ENCODE measurements at places on chromosomes 12 and 14.

GRCh38 chr14:102043251-102044025 is 43.4 kb downstream of the HSP90AA1 start:
- DNase-seq: no peak

GRCh38 chr12:45615268-45615667 is 114.2 kb upstream of the ARID2 start:
- DNase-seq: no peak

DNA sequence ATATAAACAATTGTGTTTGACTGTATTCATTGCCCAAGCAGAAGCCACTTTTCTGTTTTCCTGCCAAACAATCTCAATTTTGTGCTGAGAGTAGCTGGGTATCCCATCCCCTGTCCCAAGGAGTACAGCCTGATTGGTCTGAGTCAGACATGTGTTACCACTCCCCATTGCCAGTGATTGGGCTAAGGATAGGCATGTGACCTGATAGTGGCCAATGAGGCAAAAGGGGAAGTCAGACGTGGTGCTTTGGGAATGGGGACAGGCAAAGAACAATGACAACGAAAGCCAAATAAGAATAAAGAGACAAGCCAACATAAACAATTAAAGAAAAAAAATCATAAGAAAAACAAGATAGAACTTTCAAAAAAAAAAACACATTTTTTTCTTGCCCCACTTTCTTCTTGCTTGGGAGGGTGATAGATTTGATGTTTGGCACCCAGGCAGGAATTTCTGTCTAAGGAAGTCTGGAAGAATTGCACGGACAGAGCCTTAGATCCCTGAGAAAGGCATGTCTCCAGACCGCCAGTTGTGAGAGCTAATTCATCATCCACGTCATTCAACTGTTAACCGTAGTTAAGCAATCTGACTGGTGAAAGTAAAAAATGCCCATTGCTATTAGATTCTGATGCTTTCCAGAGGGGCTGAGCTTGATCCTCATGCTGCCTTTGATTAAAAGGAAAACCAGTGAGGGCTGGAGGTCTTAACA is 626.6 kb upstream of the TMEM132C start:
- DNase-seq: no peak

GRCh38 chr12:12533238-12533829 is 29.3 kb downstream of the DUSP16 start:
- DNase-seq: no peak

DNA sequence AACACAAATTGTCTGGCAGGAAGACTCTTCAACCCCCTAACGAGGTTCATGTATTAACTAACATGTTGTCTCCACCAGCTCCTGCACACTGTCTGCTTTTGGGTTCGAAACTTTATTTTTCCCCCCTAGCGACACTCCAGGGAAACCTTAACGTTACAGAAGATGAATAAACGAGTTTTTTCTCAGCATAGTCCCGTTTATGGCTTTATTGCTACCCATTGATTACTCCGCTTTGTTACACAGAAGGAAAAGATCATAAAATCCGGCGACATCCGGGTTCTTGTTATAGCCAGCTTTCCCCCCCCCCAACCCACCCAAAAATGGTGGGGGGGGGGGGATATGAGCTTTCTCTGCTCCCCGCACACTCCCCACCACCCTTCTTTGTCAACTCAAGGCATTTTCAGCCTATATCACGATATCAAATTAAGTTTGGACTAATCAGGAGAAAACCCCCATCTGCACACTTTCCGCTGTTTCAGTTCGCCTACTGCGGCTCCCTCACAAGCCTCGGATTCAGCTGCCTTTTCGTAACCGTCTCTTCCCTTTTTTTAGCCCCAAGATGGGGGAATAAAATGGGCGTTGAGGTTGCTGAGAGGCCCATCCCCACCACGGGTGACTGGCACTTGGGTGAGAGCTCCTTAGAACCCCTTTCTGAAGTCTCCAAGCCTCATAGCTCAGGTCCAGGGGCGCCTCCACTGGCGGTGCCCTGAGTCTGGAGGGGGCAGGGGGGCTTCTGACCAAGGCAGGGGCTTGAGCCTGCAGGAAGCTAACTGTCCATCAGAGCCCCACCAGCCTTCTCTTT is 1.4 kb upstream of the HOXC6 start:
- DNase-seq: no peak

- no peak for DNase-seq
Observed at GRCh38 chr14:105011312-105011990, 9.4 kb downstream of the CDCA4 start.

DNA sequence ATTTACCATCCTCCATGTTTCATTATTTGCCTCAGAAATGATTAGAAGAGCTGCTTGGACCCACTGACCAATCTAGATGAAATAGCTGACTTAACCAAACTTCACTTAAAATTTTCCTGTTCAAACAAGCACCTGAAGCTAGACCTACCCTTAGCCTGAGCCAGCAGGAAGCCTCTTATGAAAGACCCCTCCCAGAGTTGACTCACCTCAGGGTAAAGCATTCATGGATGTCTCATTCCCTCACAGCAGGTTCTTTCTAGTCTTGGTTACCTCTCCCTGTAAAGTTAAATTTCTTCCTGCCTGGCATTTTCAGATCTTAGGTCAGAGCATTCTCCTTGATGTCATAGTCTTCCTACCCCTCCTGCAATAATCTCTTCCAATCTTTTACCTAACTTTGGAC is 1209.8 kb downstream of the FLRT2 start:
- no peak for DNase-seq

- DNase-seq: no peak
Observed at GRCh38 chr14:95046711-95047681, 110.3 kb downstream of the DICER1 start.

- no peak for DNase-seq
Observed at GRCh38 chr12:110316861-110317260, 35.8 kb downstream of the ATP2A2 start.

DNA sequence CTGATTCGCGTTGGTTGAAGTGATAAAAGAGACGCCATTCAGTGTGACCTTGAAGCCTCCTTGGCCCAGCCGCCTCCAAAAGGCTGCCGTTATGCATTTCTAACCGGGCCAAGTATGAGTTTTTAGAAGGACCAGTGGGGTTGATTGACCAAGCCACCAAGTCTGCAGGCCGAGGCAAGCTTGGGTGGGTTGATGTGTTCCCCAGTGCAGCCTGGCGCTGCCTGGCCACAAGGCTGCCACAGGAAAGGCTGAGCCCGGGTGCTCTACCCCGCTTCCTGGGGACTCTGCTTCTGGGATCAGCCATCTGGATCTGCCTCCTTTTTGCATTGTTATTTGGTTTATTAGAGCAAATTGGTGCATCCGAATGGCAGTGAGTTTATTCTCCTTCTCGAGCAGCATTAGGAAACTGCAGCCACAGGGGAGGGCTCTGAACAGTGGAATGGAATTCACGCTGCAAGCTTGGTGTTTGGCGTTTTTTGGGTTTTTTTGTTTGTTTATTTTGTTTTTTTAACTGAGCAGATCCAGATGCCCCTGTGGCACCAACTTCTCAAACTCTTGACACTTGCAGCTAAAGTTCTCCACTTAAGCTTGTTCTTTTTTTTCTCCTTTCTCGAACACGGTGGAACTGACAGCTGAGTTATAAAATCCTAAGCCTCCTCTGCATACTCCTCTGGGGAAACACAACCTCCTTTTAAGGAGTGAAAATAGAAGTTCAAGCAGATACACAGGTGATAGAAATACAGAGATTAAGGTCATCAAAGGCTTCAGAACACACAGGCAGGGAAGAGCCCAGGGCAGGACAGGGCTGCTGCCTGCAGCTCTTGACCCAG is 145.4 kb upstream of the FKBP4 start:
- no peak for DNase-seq

DNA sequence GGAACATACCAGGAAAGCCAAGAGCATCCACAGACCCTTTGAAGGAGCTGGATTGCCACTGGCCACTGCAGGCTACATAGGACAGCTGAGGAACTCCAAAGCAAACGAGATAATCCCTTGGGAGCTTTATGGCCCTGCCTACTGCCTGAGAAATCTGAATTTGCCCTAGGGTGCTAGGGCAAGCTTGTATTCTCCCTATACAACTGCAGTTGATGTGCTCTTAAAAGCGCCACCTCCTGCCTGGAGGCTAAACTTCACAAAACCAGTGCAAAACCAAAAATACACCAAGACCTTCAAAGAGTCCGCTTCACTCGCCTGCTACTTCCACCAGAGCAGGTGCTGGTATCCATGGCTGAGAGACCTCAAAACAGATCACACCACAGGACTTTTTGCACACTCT is 99.6 kb upstream of the KRR1 start:
- DNase-seq: no peak

DNA sequence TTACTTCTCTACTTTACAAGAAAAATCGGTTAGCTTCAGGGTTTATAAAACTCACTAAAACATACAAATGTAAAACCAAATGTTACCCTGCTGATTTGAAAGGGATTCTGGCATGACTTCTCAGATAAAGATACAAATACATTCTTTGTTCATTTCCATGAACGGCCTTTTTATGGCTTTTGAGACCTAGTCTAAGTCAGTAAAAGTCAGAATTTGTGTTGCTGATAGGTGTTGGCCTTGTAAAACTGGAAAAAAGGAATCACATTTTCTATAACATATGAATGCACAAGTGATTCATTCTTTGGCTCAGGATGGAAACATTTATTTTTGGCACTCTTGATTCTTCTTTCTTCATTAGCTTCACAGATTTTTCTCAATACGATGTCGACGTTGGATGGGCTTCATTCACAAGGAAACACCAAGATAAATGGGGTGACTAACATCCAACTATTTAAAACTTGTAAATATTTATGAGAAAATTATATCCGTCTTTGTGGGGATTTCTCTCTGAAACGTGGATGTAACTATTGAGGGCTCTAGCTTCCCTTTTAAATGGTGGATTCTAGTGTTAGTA is 27.0 kb upstream of the CPM start:
- DNase-seq: no peak

- DNase-seq: no peak
Observed at GRCh38 chr14:88617479-88617878, 54.6 kb downstream of the ZC3H14 start.

DNA sequence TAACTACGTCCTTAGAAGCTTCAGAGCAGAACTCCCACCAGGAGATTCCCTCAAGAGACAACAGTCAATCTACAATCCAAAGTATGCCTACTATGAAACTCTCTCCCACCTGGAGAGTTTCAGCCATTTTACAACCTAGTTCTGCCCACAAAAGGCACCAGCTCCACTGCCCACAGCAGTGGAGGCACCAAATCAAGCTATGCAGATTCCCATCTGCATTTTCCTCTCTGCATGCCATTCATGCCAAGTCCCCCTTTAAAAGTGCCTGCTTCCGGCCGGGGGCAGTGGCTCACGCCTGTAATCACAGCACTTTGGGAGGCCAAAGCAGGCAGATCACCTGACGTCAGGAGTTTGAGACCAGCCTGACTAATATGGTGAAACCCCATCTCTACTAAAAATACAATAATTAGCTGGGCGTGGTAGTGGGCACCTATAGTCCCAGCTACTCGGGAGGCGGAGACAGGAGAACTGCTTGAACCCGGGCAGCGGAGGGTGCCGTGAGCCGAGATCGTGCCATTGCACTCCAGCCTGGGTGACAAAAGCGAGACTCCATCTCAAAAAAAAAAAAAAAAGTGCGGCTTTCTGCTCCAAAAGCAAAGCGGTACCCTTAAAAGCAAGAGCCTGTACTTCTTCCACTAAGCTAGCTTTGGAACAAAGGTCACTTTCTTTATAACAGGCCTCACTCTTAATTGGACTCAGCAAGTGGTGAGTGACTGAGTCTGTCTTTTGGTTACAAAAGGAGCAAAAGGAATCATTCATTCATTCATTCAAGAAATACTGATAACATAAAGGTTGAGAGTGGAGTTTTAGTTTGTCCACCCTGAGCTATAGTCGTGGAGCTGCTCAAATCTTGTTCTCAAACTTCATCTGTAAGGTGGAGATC is 10.1 kb upstream of the DLGAP5 start:
- DNase-seq: no peak

GRCh38 chr14:89493877-89494634 is 77.0 kb upstream of the FOXN3 start:
- DNase-seq: no peak

GRCh38 chr14:71300566-71301330 is 393.5 kb downstream of the PCNX1 start:
- no peak for DNase-seq

- no peak for DNase-seq
Observed at GRCh38 chr12:5191803-5192538, 148.3 kb downstream of the KCNA5 start.

DNA sequence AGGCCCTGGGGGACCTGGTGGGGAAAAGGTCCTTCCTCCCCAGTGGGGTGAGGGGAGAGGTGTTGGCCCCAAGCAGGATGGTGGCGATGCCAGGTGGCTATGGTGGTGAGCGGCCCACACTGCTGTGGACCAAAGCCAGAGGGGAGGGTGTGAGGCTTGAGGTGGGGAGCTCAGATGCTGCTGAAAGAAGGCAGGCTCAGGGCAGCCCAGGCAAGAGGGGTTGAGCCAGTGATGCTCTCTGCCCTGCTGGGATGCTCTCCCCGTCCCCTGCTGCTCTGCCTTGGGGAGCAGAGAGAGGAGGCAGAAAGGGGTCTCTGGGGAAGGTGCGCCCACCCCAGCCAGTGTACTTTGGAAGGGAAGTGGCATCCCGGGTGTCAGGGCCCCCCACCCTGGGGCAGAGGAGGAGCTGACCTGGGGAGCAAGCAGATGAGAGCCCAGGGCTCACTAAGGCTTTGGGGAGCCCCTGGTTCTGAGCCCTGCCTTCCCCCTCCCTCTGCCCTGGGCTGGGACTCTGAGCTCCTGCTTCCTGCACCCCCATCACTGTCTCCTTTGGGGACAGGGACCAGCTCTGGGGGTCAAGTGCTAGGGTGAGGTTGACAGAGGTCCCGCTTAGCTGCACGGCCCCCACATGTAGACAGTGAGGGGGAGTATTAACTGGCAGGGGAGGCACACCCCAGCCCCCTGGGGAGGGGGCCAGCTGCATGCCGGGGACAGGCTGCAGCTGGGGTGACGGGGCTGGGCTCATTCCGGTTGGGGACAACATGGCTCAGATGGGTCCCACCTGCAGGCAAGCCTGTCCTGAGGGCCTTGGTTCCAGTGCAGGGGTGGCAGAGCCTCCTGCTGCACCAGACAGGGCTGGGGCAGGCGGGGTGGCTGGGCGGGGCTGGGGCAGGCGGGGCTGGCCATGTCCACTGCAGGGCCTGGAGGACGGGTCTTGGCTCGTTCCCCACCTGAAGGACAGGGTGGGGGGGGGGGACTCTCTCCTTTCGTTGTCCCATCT is 124.4 kb downstream of the KIF26A start:
- no peak for DNase-seq

DNA sequence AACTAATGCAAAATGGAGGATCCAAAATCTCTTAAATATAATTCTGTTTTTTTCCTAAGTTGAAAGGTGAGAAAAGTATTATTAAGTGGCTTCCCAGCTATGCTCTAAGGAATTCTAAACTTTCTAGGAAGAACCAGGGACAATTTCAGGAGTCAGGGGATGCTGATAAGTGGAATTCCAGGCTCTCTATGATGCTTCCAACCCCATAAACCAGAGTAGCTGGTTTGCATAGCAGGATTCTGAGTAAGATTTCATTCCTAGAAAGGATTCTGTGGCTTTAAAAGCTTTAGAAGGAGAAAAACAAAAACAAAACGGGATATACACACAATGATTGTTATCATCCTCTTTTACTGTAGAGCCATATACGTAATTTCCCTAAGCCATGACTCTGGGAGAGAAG is 93.9 kb downstream of the SLC16A7 start:
- no peak for DNase-seq

GRCh38 chr12:89494411-89495231 is 30.0 kb downstream of the GALNT4 start:
- DNase-seq: peak; percentile 73
